Fibroblast of skin of left quadriceps (primary cell): ENCODE measurements at places on chromosomes 7 and 10.

- DNase-seq, result no peak
Measured at GRCh38 chr7:134943785-134944400, 42.4 kb upstream of the AGBL3 start.

- no peak for DNase-seq
Measured at GRCh38 chr10:101054876-101055275, 6.9 kb upstream of the KAZALD1 start.

GRCh38 chr10:132110111-132110521 is 44.4 kb downstream of the JAKMIP3 start:
- DNase-seq, result no peak

- DNase-seq, result no peak
Measured at GRCh38 chr10:13571541-13571940, 15.2 kb upstream of the PRPF18 start.
